ENCODE measurements at places on chromosomes 12 and 14.

DNA sequence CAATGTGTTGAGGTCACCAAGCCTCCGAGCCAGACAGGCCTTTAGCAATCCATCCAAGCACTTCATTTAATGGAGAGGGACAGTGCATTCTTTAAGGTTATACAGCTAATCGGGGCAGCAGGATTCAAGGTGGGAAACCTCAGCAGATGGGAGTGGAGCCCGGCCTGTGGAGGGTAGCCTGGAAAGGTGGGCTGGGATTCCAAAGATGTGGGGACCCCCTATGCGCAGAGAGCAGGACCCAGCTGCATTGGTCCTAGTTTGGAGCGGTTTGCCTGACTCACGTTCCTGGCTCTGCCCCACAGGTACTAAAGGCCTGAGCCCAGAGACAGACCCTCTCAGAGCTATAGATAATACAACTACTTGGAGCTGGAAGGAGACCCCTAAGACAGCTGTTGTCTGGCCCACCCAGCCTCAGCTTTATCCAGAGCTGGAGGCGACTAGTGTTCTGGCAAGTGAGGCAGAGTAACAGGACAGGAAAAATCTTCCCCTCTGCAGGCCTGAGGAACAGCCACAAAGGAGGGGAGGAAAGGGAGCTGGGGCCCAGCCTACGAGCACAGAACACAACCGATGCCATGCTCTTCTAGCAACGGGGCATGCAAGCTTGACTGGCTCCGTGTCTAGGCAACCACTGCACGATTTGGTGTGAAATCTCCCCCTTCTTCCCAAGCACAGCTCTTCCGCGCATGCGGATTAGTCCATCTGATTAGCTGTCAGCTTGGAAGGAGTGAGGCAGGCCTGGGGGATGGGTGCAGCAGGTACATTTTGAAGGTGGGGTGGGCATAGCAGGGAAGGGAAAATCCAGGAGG lies 1.1 kb upstream of the MYH7 start:
- no peak for DNase-seq

- DNase-seq: no peak
These were observed 79.5 kb downstream of the FAR2 start for GRCh38 chr12:29228474-29229157.

DNA sequence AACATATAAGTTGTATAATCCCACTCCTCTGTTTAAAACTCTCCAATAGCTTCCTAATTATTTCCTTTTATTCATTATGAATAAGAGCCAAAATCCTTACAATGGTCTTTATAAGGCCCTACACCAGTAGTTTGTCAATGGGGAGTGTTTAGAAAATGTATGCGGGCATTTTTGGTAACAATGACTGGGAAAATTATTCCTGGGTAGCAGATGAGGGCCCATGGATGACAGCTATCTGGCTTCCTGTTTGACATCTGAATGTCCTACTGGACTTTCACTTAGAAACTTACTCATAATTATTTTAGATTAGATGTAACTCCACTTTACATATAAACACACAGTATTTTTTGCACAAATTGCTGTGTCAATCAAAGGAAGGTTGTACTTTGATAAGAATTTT lies 101.2 kb downstream of the PAPLN start:
- DNase-seq: no peak

- no peak for DNase-seq
These were observed 25.4 kb upstream of the TCL1A start for GRCh38 chr14:95739356-95739755.

DNA sequence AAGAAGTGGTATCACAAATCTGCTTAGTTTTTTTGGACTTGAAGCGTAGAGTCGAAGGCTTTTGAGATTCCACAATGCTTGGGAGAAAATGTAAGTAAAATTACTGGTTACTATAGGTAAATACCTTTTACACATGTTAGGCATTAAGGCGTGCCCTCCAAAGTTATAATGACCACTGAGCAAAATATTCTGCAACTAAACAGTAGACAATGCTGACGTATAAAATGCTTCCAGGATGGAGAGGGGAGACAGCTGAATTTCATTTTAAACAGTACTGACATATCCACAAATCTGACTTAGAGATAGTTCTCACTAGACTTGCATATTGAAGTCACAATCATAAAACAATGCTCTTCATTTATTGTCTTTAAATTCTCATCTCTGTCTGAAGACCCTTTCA lies 144.5 kb upstream of the DCN start:
- no peak for DNase-seq

DNA sequence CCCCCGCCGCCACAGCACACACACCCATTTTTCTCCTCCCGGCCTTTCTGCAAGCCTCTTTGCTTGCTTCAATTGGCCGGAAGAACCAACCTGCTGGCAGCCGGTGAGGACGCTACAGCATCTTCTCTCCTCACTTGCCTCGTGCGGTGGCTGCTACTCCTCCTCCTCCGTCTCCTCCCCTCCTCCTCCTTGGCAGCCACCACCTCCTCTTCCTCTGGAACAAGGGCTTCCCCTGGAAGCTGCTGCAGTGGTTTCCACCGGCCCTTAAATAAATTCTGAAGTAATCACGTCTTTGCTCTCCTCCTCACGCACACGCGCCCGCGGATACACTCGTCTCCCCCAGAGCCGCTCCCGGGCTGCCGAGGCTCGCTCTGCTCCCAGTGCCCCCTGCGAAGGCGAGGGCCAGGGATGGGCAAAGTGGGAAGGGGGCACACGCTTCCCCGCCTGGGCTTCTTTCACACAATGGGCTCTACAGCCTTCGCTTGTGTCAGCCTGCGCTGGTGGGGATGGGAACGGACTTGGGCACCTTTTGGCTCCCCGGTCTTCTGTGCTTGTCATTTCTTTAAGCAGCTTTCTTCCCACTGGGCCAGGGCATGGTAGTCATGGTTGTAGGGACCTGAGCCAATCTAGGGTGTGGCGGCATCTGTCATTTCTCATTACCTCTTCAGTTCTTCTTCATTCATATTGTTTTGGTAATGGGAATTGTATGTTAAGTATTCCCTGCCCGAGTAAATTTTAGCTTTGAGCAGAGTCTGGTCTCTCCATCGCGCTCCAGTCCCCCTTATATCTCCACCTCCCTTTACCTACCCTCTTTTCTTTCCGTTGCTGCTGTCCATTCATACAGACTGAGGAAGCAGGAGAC lies at the start of gene PPFIA2:
PPFIA2 (minus strand) TSS at position 161 of the 862 bp plus-strand sequence.
- peak; percentile 3 for DNase-seq

- DNase-seq: no peak
These were observed 53.2 kb downstream of the TSPAN19 start for GRCh38 chr12:84982888-84983287.

DNA sequence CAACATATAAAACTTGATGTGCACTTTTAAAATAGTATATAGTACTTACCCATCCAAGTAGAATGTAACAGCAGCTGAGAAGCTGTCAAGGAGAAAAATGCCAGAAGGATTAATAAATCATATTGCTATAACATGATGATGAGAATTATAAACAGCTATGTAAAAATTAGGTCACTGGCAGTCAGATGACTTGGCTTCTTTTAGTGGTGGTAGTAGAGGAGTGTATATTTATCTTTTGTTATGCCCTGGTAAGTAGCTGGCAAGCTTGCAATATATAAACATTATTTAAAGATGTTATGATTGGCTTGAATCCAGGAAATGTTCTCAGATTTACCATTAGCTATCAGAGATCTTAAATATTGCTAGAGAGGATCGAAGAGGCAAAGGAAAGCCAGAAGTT lies 471.0 kb upstream of the MGAT4C start:
- DNase-seq: no peak

GRCh38 chr12:64273527-64274403 lies 51.7 kb upstream of the KICS2 start:
- peak; percentile 45 for DNase-seq

- DNase-seq: peak; percentile 88
These were observed 42.4 kb upstream of the SGPP1 start for GRCh38 chr14:63770187-63770807.

DNA sequence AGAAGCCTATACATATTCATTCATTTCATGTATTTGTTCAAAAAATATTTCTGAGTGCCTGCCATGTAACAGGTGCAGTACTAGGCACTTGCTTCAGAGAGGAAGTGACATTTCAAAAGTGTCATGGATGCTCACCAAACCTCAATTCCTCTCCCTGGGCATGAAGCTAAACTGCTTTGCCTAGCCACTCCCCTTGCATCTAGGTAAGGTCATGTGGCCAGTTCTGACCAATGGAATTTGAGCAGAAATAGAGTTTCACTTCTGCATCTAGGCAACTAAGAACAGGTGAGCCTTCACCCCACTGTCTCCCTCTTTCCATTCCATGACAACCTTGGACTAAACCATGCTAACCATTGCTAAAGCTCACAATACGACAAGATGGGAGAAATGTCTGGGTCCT lies 27.6 kb downstream of the TC2N start:
- no peak for DNase-seq

- DNase-seq: no peak
These were observed 53.7 kb upstream of the PLEKHA5 start for GRCh38 chr12:19075711-19076340.

DNA sequence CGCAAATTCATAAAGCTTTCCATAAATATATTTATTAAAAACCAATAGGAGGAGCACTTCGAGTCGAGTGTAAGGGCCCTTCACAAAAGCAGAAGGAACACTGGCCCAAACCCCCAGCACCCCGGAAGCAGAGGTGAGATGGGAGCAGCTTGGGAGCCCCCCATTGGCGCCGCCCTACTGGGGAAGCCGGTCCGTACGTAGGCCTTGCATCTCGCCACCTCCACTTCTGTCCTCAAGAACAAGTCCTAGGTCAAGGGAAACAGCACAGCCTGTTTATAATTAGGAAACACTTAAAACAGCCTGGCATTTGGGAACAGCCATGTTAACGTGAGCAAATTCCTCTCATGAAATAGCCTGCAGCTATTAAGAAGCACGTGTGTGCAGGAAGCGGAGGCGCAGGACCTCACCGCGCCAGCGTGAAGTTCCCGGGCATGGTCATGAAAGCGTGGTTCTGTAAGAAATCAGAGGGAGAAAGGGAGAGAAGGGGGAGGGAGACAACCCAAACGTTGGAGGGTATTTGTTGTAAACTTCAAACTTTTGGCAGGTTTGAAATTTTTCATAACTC lies 7.7 kb downstream of the ANKRD9 start:
- no peak for DNase-seq

DNA sequence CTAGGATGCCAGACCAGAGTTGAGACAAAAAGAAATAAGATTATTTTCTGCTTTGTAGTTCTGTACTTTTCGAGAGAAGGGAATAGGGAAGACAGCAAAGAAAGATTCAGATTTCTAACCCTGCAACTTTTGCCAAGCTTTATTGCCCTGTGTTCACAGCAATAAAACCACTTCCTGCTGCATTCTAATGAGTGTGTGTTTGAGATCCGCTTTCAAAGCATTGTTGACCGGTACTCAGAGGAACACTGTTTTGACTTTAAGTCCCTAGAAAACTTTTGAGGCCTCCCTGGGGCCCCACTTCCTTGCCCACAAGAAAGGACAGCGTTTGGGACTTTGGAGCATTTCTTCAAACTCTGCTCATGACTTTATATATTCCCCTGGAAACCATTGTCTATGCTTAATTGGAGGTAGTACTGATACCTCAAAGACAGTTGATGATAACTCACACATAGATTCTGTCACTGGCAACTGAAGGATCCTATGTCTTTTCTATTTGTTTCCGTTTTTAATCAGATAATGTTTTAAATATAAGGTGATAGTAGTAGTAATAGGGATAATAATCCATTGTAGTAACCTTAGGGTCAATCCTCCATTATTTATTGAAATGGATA lies 1.3 kb downstream of the RNASE6 start:
- DNase-seq: peak; percentile 69

DNA sequence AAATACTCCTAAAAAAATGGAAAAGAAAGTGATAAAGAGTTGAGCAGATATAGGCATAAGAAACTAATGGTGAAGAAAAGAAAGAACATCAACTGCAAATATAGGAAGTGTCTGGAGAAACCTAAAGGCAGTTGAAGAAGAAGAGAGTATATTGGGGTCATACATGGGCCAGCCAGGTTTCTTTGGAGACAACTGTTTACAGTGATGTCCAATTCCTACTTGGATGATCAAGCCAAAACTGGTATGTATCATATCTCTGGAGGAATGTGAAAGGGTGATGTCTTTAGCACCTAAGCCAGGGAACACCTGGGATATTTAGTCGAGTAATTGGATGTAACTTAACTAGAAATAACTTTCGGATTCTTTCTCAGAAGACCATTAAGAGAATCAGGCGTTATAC lies 129.3 kb upstream of the FLRT2 start:
- no peak for DNase-seq

GRCh38 chr12:11321980-11322379 lies 11.7 kb upstream of the PRB4 start:
- no peak for DNase-seq

DNA sequence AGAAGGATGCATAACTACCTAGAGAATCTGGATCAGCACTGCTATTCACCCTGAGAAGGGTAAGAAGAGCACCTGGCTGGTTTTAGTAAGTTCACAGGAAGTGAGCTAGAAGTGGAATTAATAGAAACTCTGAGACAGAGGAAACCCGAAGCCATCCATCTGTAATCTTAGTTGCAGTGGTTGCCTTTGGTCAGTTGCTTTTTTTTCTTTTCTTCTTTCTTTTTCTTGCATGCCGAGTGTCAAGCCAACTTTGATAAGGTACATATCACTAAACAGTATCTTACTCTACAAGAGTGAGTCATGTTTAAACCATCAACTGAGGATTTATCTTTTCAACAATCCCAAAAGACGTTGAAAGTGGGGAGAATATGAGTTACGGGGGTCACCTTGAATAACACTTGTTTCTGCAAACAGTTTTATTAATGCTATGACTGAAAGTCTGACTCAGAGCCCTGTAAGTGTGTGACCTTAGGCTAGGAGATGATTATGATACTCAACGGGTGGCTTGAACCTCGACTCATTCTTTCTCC lies 26.7 kb downstream of the C12orf75 start:
- peak; percentile 43 for DNase-seq

GRCh38 chr12:66243911-66244310 lies 54.9 kb downstream of the IRAK3 start:
- DNase-seq: no peak

DNA sequence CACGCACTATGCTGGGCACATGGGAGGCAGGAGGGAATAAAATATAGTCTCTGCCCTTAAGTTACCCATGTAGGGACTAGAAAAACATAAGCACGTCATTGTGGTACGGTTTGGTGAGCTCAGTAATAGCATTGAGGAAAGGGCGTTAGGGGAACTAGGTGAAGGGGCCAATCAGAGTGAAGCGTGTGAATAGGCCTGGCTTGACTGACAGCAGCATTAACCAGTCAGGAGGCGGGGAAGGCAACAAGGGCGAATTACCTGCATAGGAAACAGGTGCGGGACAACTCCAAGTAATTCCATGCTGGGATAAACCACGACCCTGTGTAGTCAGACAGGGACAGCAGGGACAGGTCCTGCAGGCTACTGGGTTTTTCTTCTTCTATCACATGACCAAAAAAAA lies 107.7 kb downstream of the UNC79 start:
- peak; percentile 14 for DNase-seq

DNA sequence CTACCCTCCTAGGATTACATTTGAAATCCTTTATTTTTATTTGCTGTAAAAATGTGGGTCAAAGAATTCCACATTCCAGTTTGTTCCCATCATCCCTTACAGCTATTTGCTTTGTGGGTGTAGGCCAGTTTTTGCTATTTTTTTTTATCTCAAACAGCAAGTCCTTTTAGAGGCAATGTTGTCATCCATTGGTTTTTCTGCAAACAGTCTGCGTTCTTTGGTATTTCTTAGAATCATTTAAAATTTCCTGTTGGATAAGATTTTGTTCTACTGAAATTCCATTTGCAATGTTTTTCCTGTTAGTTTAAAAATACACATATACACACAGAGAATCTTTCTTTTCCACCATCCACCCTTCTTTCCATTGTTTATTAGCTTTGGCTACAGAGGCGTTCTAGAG lies 53.3 kb upstream of the STK38L start:
- DNase-seq: no peak

GRCh38 chr12:27517546-27517945 lies 6.5 kb upstream of the PPFIBP1 start:
- no peak for DNase-seq

- no peak for DNase-seq
These were observed 31.3 kb upstream of the CMAS start for GRCh38 chr12:22014783-22015144.
